Neural crest cell (in vitro differentiated cells): ENCODE measurements at places on chromosomes 3 and 15.

GRCh38 chr3:12839156-12839946 is 2.0 kb downstream of the RPL32 start:
- DNase-seq = no peak

- DNase-seq = peak; percentile 92
Observed at GRCh38 chr15:40357723-40358470, at the start of gene DISP2. DISP2 (plus strand) TSS chr15:40358219; CDS start chr15:40358322, 103 bp downstream.

DNA sequence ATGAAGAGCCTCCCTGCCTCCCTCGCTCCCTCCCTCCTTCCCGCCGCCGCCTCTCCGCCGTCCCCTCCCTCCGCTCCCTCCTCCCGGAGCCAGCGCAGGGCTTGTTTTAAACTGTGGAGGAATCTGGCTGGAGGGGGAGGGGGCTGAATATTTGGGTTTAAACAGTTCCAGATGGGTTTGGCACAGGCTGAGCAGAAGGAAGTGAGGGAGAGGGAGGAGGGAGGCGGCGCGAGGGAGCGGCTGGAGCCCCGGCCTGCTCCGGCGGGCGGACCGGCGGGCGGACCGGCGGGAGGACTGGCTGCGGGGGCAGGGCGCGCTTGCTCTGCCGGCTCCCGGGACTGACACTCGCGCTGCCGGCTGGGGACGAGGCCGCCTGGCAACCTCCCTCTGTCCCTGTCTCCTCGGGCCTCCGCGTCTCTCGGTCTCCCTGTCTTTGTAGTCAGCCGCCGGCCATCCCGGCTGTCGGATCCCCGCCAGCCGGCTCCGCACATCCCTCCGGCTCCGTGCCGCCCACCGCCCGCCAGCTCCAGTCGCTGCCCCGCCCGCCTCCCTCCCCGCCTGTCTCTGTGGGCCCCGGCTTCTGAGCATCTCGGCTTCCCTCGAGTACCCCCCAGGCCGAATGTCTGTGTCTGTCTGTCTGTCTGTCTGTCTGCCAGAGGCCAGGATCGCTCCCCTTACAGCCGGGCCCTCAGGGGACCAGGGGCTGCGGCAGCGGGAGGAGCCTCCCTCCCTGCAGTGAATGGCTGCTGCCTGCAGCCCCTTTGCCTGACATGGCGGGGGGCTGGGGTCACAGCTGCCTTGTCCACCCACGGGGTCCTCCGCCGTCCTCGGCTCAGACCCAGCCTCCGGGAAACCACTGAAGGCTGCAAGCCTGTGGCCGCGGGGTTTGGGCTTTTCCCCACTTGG is 7.6 kb downstream of the EPHB3 start:
- peak; percentile 44 for DNase-seq

GRCh38 chr3:17315897-17316296 is 426.5 kb downstream of the TBC1D5 start:
- DNase-seq = no peak

DNA sequence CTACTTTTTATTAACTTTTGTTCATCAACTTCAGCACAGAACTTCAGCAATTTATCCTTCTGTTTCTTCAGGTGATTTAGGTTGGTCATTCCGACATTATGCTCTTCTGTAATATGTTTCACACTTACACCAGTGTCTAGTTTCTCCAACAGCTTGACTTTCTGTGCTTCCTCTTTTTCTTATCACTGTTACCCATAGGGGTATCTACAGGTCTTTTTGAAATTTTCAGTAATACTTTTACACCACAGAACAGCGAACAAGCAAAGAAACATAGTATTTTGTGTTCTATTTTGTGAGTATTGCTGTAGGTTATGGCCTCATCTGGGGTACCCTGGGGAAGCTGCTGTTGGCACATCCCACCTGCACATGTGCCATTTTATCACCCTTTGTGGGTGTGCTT is 260.7 kb downstream of the NSUN3 start:
- DNase-seq = no peak

DNA sequence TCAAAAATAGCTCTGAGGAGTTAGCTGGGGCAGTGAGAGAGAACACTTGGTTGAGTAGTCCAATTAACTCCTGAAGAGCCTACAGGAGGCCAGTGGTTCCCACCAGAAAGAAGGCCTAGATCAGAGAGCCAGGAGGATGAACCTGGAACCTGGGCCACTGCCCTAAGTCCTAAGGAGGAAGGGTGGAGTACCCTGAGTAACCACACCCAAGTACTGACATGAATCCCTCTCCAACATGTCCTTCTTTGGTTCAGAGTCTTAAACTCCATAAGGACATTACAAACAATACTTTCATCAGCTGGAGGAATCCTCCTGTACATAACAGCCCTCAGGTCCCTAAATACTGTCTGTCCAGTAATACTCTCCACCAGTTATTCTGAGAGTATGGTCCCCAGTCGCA is 25.6 kb upstream of the C3orf62 start:
- no peak for DNase-seq

DNA sequence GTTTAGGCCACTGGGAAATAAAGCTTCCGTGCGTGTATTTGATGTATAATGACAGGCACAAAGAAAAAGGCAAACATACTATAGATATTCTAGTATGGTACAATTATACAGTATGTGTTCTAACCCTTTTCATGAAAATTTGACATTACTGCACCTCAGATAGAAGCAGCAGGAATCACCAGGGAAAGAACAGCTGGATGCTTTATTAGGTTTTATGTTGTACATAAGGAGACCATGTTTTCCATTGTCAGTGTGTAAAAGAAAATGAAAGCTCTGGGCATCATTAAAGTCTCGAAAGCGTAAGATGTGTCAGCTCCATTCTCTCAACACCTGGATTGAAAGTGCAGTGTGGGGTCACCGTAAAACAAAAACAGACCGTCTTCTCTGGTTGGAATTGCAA is 302.1 kb downstream of the ROBO2 start:
- DNase-seq = no peak

DNA sequence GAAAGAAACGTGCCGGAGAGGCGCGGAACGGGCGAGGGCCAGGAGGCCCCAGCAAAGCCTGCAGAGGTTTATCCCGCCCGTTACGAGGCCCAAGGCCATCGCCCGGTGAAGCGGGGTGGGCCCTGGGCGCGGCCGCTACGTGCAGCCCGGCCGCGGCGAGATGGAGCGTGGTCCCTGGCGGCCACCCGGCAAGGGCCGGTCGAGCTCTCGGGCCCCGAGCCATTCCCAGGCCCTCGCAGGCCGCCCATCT is 1.1 kb downstream of the PKM start:
- DNase-seq = no peak

- DNase-seq = no peak
Observed at GRCh38 chr3:145522893-145523651, 637.9 kb downstream of the PLOD2 start.

DNA sequence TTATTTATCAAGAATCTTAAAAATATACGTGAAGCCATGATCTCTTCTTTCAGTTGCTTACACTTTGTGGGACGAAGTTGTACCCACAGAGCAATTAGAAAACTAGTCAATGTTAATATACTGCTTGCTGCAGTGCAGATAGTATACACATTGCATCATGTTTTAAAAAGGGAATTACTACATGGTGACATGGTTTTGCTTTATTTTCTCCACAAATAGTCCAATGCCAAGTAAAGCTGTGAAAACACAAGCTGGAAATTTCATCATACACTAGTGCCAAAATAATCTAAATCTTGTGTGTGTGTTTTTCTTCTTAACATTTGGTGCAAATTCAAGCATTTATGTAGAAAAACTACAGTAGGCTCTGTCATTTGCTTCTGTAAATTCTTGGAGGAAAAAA is 233.0 kb downstream of the EPHA3 start:
- no peak for DNase-seq

- DNase-seq = no peak
Observed at GRCh38 chr3:134350266-134350665, 24.0 kb downstream of the AMOTL2 start.

GRCh38 chr15:54502416-54503075 is 524.3 kb downstream of the UNC13C start:
- DNase-seq = no peak

- DNase-seq = no peak
Observed at GRCh38 chr15:63069616-63070090, 27.1 kb downstream of the TPM1 start.

DNA sequence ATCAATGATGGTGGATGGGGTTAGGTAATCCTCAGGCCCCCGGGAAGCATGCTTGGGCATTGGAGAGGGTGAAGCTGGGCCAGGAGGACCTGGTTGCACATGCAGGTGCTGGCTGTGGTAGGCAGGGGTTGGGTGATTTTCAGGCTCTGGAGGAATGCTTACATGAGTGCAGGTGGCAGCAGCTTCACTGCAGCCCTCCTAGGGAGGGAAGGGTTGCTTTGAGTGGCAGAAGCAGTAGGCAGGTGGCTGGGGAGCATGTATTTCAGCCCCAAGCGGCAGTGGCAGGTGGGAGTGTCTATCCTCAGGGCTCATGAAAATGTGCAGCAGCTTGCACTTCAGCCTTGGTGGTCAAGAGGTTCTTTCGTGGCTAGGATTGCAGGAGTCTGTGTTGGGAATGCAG is 230.0 kb upstream of the CTNNB1 start:
- DNase-seq = no peak

- no peak for DNase-seq
Observed at GRCh38 chr3:173238091-173238490, 97.1 kb upstream of the SPATA16 start.

DNA sequence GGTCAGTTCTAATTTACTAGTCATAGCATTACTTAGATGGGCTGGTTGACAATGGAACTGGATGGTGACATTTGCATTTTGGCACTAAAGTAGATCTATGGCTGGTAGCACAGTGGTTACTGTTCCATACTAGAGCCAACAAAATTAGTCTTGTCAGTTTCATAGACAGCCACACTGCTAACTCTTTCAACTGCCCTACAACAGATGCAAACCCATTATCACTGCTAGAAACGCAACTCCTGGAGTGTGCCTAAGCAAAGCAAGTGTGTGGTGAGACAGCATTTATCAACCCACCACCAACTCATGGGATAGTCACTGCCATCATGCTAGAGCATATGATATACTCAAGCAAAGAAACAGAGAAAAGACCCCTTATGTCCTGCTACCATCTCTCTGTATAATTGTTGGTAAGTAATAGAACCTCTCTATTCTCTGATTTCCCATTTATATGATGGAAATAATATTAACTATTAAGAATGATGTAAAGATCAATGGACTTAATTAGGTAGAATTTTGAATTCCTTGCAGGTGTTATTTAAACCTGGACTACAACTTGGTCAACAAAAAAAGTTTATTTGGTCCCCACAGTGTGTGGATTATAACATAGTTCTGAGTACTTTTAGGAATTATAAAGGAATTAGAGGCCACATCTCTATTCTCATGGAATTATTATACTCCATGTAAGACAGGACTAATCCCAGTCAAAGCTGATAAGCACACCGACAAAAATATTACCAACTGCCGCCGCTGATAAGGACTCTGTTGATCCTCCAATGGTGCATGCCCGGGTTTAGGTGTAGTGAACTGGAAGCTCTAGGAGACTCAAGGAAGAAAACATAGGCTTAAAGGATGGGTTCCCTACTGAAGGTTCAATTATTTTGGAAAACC is 19.9 kb upstream of the ABHD5 start:
- no peak for DNase-seq

- no peak for DNase-seq
Observed at GRCh38 chr3:45092132-45093031, 53.8 kb downstream of the CDCP1 start.

- DNase-seq = no peak
Observed at GRCh38 chr15:80105193-80105592, 45.7 kb downstream of the ZFAND6 start.

DNA sequence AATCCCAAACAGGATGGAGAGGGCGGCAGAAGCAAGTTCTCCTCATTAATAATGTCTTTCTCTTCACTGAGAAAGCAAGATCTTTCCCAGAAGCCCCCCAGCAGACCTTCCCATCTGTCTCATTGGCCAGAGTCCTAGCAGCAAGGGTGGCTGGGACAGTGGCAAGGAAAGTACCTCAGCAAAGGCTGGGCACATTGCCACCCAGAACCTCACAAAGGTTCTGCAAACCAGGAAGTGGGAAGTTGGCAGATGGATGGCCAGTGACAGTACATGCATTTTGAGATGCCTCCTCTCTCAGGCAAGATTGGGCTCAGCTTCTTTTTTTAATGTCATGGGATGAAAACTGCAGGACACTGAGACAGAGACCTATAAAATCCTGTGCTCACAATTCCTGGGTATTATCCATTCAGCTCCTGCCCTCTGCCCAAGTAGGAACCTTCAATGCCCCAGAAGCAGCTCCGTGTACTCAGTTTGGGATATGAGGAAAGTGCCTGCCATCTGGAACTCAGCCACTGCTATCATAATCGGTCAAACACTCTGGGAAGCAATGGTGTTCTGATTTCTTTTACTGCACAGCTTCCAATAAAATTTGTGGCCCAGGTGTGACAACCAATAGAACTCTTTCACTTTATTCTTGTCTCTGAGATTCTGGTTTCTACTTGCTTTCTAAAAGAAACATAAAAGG is 25.5 kb downstream of the DPH3 start:
- DNase-seq = no peak

GRCh38 chr3:105463620-105464019 is 96.9 kb downstream of the ALCAM start:
- DNase-seq = no peak

GRCh38 chr3:50450209-50450921 is 53.1 kb downstream of the CACNA2D2 start:
- DNase-seq = no peak

GRCh38 chr15:40763801-40764628 is at the start of gene GCHFR:
GCHFR (plus strand) TSS chr15:40764068; CDS start chr15:40764181, 113 bp downstream.
- peak; percentile 62 for DNase-seq

- no peak for DNase-seq
Observed at GRCh38 chr3:77025471-77025870, 14.4 kb upstream of the ROBO2 start.

- no peak for DNase-seq
Observed at GRCh38 chr15:46901001-46901400, 816.3 kb upstream of the SEMA6D start.

DNA sequence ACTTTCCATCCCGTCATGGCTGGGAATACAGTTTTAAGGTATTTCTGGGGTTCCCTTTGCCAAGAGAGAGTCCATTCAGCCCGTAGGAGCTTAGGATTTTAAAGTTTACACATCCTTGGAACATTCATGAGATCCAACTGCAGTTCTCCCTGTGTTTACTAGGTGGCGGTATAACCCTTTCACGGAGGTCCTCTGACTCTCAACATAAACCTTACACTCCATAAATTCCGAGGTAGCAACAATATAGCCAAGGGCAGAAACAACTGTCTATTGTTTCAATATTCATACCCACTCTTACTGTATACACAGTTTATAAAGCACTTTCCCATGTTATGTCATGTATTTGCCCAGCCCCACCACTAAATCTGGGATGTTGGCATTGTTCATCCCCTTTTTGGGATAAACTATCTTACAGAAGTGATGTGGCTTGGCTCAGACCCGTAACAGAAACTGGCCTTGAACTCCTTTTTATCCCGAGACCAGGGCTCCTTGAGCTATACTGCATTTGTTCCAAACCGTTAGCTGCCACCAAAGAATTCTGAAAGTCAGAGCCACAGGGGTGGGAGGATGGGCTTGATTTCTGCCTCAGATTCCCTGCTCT is 69.2 kb upstream of the COL6A5 start:
- peak; percentile 5 for DNase-seq
